ENCODE measurements at places on chromosomes 2 and 18.
A peak's percentile ranks its signal among the peaks of the same experiment; 100 is the strongest.

- DNase-seq: no peak
Observed at GRCh38 chr18:75173738-75174137, 35.2 kb downstream of the PTGR3 start.

DNA sequence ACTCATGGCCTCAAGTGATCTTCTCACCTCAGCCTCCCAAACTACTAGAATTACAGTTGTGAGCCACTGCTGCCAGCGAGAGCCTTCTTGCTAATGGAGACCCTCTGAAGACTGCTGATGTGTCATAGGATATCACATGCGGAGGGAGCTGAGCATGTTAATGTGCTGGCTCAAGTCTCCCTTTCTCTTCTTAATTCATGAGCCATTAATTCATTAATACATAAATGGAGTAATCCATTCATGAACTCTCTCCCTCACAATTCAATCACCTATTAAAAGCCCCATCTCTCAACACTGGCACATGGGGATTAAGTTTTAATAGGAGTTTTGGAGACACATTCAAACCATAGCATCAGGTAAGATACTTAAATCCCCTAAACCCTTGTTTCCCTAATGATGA lies 54.8 kb downstream of the SYT4 start:
- no peak for DNase-seq

GRCh38 chr2:64750001-64750816 lies 96.5 kb upstream of the SERTAD2 start:
- peak; percentile 15 for DNase-seq

DNA sequence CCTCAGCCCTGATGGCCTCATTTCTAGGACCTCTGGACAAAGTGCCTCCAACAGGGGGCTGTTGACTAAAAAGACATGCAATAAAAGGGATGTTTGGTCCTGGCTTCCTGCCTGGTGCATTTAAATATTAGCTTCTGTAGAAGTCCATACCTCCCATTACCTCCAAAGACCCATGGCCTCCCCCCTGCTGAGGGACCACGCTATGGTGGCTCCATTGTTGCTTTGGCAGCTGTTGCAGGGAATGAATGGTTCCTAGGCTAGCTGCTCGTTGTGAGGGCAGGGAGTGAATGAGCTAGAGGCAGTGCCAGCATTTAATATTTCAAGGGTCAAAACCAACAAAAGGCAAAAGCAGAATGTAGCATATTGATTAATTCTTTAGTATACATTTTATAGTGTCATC lies 285.9 kb downstream of the SLC8A1 start:
- no peak for DNase-seq

- no peak for DNase-seq
Observed at GRCh38 chr18:49626842-49627467, 65.1 kb downstream of the LIPG start.

- DNase-seq: no peak
Observed at GRCh38 chr2:98509542-98510321, 65.1 kb downstream of the INPP4A start.

- no peak for DNase-seq
Observed at GRCh38 chr2:3682811-3683210, 20.6 kb upstream of the DCDC2C start.

- DNase-seq: no peak
Observed at GRCh38 chr2:230784795-230785194, 72.2 kb downstream of the CAB39 start.
